Activated CD8-positive, alpha-beta memory T cell treated with anti-CD3 and anti-CD28 coated beads for 36 hours (primary cell): ENCODE measurements at places on chromosomes 16 and 17. TPM values are rescaled to one million over a fixed set of nuclear protein-coding genes. Genes with fewer than 3 reads are reported as not detected.

The TP53TG3B gene
- not detected for total RNA-seq

The MPP2 gene
- total RNA-seq, result 1.7 TPM

The GP1BA gene
- not detected for total RNA-seq

The KRT39 gene
- not detected for total RNA-seq

The KRTAP4-12 gene
- not detected for total RNA-seq

The TNFRSF13B gene
- total RNA-seq, result not detected

The KRT20 gene
- not detected for total RNA-seq

The SOST gene
- total RNA-seq, result not detected

The KRTAP2-1 gene
- not detected for total RNA-seq

The ITGAX gene
- 5.3 TPM for total RNA-seq

The MPG gene
- 56.8 TPM for total RNA-seq

The WDR59 gene
- total RNA-seq, result 61.1 TPM

The MAPT gene
- total RNA-seq, result 0.34 TPM
